Stimulated activated CD4-positive, alpha-beta T cell treated with anti-CD3 and anti-CD28 coated beads, Interleukin-12 subunit alpha, Interleukin-12 subunit beta, amount 100 ng/mL, for 4 hours (primary cell): ENCODE measurements at places on chromosomes 13 and 19.
A peak's percentile ranks its signal among the peaks of the same experiment; 100 is the strongest.

- no peak for DNase-seq
Measured at GRCh38 chr19:38538793-38539528, 78.8 kb downstream of the MAP4K1 start.

DNA sequence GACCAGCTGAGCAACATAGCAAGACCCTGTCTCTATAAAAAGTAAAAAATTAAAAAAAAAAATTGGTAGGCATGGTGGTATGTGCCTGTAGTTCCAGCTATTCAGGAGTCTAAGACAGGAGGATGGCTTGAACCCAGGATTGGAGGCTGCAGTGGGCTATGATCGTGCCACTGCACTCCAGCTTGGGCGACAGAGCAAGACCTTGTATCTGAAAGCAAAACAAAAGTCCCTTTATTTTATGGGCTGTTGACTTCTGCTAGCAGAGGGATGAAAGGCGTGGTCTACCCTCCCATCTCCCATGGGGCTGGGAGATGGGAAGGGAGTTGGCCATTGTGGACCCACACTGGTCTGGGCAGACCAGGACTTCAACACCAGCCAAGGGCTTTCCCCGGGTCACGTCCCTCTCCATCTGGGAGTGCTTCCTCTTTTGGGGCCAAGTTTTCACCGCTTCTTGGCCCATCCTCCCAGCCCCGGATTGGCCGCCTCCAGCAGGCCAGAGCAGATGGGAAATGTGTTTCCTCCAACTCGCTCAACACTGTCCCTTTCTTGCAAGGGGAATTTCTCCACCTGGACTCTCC, 2.2 kb upstream of the TNFSF9 start:
- no peak for DNase-seq

GRCh38 chr13:24694907-24695306, 14.7 kb downstream of the ATP12A start:
- DNase-seq = no peak

GRCh38 chr13:112669881-112670499, 19.8 kb upstream of the ATP11A start:
- no peak for DNase-seq

- peak; percentile 17 for DNase-seq
Measured at GRCh38 chr13:106533943-106534638, 1.4 kb downstream of the EFNB2 start.

GRCh38 chr13:35489050-35489449, 12.6 kb upstream of the MAB21L1 start:
- DNase-seq = no peak

- DNase-seq = no peak
Measured at GRCh38 chr13:112842343-112842856, 126.6 kb upstream of the MCF2L start.

DNA sequence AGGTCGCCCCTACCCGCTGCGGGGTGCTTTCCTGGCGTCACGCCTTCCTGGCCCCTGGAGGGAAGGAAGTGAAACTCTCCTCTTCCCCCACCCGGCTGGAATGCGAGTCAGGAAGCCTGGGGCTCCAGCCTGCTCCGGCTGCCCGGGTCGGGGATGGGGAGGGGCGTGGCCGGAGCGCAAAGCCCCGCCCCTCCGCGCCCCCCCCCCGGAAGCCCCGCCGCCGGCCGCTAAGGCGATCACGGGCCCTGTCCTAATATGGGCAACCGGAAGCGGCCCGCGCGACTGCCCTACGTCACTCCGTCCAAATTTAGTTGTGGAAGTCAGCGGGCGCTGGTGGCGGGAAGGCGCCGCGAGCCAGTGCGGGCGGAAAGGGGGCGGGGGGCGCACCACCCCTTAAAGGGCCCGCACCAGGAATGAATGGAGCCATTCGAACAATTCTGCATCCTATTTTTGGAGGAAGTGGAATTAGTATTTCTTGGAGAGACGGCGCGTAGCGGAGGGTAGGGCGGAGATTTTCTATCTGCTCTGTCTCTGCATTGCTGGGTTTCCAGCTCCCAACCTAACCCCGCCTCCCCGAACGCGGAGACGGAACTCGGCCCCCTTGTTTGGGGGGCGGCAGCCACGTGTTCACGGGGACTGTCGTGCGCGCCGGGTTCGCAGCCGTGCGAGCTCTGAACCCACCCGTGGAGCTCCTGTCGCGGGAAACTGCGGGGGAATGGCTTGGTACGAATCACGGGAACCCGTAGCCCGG, 1.6 kb downstream of the IER2 start:
- peak; percentile 93 for DNase-seq

GRCh38 chr13:45786293-45786920, 65.1 kb downstream of the SIAH3 start:
- DNase-seq = no peak

GRCh38 chr13:50129706-50130122, 114.5 kb downstream of the KCNRG start:
- DNase-seq = no peak

GRCh38 chr13:39820606-39821005, 165.1 kb downstream of the COG6 start:
- DNase-seq = no peak

GRCh38 chr19:54297759-54298305, 15.1 kb downstream of the LILRA5 start:
- no peak for DNase-seq

- peak; percentile 44 for DNase-seq
Measured at GRCh38 chr13:51584731-51585672, 740 bp downstream of the WDFY2 start.

GRCh38 chr13:113971471-113972231, 2.2 kb downstream of the C13orf46 start:
- DNase-seq = no peak

DNA sequence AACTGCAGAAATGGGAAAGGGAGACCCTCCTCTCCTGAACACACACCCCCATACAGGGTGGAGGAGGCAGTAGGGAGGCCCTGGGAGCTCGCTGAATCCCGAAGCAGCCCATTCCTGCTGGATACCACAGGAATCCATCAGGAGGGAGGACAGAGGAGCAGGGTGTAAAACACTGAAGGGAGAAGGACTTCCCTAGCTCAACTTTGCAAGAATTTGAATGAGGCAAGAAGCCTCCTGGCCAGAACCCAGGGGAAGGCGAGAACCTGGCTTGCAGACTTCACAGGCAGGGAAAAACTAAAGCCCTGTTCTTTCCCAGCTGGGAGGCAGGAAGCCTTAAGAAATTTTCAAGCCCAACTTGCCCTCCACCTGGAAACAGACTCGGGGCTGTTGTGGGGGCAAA, 43.5 kb downstream of the ZNF91 start:
- no peak for DNase-seq

- no peak for DNase-seq
Measured at GRCh38 chr19:9348253-9348652, 14.6 kb upstream of the ZNF177 start.

GRCh38 chr13:37366044-37366770, 232.4 kb downstream of the POSTN start:
- no peak for DNase-seq

GRCh38 chr19:5814852-5815246, 10.0 kb downstream of the NRTN start:
- DNase-seq = no peak

DNA sequence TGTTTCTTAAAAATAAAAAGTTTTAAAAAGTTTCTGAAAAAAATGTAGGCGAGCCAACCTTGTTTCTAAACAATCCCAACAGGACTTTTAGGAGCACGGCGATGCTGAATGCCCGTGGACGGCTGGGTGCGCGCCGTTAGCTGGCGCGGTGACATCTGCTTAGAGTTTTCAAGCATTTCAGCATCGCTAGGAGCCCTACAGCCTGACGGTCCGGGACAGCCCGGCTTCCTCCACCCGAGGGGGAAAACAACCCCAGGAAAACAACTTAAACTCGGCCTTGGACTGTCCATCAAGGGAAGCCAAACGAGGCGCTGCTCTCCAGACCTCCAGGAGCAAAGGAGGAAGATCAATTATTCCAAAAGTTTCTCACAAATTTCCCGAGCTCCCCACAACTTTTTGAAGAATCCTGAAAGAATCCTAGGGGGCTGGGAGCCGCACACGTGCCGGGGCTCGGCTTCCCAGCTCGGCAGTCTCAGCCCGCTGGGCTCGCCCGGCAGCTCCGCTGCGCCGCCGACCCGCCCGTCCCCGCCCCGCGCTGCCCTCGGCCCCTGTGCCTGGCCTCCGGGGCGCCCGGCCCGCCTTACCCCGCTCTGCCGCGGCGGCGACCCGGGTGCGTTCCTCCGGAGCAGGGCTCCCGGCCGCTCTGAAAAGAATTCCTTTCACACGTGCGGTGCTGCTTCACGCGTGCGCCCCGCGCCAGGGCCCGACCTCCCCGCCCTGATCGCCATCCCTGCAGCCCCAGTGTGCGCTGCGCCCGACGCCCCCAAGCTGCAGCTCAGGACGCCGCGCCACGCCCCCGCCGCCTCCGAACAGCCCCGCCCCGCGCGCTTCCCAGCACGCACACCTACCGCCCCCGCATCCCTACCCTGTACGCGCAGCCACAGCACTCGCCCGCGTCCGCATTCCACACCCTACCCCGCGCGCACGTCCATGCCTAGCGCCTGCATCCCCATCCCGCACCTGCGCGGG, at the start of gene GJA3:
Gene GJA3, minus strand, starts transcription at position 747 of the 969 bp plus-strand sequence. CDS start 17,764 bp downstream, outside the sequence.
- peak; percentile 57 for DNase-seq

GRCh38 chr13:70297189-70297616, 189.0 kb upstream of the KLHL1 start:
- no peak for DNase-seq

DNA sequence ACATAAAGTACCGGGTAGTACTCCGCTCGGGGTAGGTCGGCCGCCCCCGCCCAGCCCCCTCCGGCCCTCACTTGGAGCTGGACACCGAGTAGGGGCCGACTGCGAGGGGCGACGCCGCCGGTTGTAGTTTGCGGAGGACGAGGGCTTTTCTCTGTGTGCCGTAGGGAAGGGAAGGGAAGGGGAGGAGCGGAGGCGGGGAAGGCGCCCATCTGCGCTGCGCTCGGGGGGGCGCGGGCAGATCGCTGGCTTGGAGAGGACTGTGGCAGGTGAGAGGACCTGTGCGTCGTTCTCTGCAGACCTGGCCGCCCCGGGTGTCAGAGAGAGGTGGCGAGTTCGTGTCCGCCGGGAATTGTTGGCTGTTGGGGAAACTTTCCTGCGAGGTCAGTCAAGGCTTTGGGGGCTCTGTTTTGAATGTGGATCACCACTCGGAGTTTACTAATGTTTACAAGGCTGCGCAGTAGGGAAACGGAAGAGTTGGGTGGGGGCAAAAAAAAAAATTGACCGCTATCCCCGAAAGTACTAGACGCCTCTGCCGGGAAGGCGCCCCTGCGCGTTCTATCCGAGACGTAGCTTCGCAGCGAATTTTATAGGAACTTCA, 1.4 kb downstream of the ING1 start:
- peak; percentile 43 for DNase-seq

DNA sequence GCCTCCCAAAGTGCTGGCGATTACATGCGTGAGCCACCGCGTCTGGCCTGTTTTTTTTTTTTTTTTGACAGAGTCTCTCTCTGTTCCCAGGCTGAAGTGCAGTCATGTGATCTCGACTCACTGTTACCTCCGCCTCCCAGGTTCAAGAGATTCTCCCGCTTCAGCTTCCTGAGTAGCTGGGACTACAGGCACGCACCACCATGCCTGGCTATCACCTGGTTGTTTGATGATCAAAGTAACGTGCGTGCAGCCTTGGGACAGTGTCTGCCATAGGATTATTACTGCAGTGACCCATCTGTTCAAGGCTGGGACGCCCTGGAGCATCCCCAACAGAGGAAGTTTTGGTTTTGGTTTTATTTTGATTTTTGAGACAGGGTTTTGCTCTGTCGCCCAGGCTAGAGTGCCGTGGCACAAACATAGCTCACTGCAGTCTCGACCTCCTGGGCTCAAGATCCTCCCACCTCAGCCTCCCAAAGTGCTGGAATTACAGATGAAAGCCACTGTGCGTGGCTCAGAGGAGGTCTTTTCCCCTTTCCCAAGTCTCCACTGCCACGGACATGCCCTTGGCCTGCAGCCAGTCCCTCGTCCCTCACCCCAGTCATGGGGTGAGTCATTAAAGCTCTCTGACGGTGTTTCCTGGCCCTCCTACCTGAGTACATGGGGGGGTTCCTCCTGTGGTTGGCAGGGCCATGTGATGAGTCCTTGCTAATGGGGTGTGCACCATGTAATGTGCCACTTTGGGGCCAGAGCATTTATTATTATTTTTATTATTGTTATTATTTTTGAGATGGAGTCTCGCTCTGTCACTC, 65.6 kb downstream of the IER2 start:
- no peak for DNase-seq

- DNase-seq = no peak
Measured at GRCh38 chr13:51252954-51253532, 30.8 kb downstream of the FAM124A start.

GRCh38 chr13:59459972-59460371, 703.8 kb downstream of the DIAPH3 start:
- no peak for DNase-seq

DNA sequence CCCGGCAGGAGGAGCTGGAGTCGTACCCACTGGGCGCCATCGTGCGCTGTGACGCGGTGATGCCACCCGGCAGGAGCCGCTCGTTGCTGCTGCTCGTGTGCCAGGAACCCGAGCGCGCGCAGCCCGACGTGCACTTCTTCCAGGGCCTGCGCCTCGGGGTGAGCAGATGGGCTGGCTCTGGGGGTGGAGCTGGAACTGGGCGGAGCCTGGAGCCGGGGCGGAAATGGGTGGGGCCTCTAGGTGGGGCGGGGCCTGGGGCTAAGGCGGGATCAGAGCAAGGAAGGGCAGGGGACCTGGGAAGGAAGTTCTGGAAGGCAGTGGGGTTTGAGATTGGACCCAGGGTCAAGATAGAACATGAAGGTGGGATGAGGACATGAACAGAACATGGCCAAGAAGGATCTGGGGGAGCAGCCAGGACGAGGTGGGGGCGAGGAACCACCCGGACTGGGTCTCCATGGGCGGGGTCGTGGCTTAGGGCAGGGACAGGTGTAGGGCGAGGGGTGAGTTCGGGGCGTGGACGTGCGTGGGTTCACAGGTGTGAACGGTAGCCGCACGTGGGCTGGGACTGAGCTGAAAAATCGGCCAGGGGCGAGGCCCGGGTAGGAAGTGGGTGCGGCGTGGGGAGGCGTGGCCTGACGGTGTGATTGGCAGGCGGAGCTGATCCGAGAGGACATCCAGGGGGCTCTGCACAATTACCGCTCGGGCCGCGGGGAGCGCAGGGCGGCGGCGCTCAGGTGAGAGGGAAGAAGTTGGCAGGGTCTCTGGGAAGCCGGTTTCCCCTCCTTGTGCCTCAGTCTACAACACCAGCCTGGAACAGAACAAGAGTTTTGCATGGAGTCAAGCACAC, 4.7 kb downstream of the EPS8L1 start:
- peak; percentile 59 for DNase-seq

GRCh38 chr19:42271861-42272534, 2.9 kb downstream of the CIC start:
- DNase-seq = no peak

DNA sequence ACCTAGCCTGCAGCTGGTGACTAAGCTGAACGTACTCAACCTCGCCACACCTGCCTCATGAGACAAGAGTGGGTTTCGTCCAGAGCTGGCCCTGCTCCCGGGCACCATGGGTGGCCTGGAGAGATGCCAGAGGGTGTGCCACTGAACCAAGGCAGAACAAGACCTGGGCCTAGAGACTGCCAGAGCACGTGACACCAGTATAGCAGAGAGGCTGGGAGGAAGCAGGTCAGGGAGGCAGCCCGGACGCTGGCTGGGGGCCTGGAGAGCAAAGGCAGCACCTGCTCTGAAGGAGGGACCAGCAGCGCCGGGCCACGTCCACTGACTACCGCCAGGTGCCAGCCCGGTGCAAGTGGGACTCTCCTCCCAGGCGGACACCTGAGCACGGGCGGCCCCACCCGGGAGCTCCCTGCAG, 7.3 kb upstream of the C13orf46 start:
- no peak for DNase-seq
